Gastroesophageal sphincter (tissue), 4 donors: ENCODE measurements at places on chromosomes 13 and 19. TPM values are rescaled to one million over a fixed set of nuclear protein-coding genes. Genes with fewer than 3 reads are reported as not detected.

FKRP gene
- 18.7 TPM for total RNA-seq

PTH2 gene
- total RNA-seq: not detected

WDR87 gene
- total RNA-seq: not detected

SELENOV gene
- not detected for total RNA-seq

- ATAC-seq: no peak
Measured at GRCh38 chr19:14961956-14962685, 17.5 kb downstream of the SLC1A6 start.

DNA sequence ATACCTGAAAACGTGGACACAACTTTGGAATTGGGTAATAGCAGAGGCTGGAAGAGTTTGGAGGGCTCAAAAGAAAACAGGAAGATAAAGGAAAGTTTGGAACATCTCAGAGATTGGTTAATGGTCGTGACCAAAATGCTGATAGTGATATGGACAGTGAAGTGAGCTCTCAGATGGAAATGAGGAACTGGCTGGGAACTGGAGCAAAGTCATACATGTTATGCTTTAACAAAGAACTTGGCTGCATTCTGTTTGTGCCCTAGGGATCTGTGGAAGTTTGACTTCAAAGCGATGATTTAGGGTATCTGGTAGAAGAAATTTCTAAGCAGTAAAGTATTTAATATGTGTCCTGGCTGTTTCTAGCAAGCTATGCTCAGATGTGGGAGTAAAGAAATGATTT, 136.2 kb downstream of the DNAJC3 start:
- ATAC-seq: no peak

DNA sequence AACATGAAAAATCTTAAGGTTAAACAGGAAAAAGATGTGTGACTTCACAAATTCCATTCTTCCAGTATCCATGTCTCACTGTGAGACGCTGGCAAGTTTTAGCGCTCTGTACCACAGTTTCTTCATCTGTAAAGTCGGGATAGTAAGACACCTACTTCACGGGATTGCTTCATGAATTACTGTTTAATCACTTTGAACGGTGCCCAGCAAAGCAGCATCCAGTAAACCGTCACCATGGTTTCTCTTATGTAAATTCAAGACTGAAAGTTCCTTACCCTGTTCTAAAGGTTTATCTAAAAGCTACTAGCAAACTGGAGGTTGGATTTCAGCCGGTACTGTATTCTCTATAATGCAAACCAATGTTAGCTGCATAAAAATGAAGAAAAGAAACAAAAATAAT, 53.5 kb downstream of the KATNAL1 start:
- ATAC-seq: no peak

DNA sequence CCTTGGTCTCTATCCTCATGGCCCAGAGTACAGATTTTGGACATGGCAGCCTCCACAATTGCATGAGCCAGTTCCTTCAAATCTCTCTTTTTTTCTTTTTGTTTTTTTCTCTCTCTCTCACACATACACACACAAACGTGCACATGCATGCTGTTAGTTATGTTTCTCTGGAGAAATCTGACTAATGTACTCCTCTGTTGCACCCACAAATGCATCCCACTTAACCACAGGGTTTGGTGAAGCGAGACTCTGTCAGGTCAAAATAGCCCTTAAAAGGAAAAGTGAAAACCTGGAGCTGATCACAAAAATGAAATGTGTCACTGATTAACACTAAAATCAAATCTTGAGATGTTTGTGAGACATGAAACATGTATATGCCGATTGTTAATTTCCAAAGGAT, 374.6 kb upstream of the ARGLU1 start:
- no peak for ATAC-seq

DNA sequence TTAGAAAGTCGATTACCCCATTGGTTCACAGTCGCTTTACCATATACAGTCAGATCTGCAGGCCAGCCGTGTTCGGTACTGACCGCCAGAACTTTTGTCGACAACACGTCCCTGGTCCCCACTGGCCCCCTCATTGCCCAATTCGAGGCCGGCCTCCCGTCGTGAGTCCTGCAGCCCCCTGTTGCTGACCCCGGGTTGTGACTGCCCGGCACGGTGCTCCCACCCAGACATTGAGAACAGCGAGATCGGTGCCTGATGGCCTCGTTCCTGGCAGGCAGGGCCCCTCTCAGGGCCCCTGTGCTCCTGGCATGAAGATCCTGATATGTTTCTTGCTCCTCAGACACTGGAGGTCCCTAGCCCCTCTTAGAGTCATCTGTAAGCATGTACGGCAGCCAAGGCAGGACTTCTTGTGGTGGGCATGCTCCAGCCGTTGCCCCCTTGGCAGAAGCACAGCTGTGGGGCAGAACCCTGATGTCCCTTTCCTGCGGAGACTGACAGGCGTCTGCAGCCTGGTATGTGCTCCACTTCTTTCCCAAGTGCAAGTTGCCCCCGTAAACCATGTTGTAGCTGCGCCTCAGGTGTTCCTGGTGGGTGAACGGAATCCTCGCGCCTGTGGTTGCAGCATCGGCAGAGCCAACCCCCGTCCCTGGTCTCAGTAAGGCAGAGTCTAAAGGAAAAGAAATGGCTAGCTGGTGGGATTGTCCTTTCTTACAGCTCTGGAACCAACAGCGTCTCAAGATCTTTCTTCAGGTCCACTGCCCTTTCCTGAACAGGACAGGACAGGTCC, 123.2 kb upstream of the SPACA7 start:
- ATAC-seq: no peak

- ATAC-seq: peak; percentile 67
Measured at GRCh38 chr19:48325265-48325910, at the start of gene EMP3. TSS of gene EMP3 (plus strand) at chr19:48325552. CDS start at chr19:48326845, 1,293 bp downstream.

- no peak for ATAC-seq
Measured at GRCh38 chr19:23033721-23034120, 30.7 kb upstream of the ZNF728 start.
